Anterior cingulate cortex (tissue), 58 donors: ENCODE measurements at places on chromosomes 6 and 20.

- no peak for DNase-seq
Measured at GRCh38 chr6:68673255-68673654, 38.2 kb downstream of the ADGRB3 start.

DNA sequence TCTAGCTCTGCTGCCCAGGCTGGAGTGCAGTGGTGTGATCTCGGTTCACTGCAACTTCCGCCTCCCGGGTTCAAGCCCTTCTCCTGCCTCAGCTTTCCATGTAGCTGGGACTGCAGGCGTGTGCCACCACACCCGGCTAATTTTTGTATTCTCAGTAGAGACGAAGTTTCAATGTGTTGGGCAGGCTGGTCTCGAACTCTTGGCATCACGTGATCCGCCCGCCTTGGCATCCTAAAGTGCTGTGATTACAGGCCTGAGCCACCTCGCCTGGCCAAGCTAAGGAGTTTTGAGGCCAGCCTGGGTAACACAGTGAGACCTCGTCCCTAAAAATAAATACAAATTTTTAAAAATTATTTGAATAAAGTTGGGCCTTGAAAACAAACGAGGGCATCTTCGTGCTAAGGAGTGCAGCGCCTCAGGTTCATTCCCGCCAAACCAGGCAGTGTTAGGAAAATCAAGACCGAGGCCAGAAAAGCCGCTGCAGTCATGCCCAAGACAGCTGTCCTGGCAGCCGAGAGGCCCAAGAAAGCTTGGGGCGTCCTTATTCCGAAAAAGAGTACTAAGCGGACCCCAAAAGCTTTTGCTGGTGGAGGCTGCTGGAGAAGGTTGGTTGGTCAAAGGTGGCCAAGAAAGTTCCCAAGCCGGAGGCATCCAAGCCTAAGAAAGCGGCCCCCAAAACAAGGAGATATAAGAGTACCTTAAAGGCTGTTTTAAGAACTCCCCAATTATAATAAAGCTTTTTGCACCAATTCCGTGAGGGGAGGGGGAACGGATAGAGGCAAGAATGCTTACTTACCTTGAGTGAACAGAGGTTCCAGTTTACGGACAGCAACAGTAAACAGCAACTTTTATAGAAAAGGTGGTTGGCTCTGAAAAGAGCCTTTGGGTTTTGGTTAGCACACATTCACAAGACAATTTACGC lies 109.0 kb downstream of the HFE start:
- DNase-seq, result no peak

- DNase-seq, result no peak
Measured at GRCh38 chr6:79833264-79833963, 113.9 kb downstream of the ELOVL4 start.

DNA sequence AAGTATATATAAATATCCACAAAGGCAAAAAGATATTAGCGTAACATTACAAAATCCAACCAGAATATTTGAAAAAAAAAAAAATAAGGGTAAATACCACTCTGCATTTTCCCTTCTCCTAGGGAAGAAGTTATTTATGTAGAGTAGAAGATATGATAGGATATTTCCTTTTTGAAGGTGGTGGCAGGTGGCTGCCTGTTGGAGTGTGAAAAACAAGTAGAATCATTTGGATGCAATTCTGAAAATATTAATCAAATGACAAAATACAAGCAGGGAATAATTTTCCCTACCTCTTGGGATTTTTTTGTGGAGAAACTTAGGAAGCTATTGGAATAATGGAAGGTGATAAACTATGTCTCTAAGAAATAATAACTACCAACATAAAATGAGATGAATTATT lies 62.5 kb upstream of the OGFRL1 start:
- no peak for DNase-seq

- DNase-seq, result peak; percentile 73
Measured at GRCh38 chr20:61437280-61438206, 185.5 kb downstream of the CDH4 start.

- DNase-seq, result no peak
Measured at GRCh38 chr20:34300809-34301586, 2.2 kb downstream of the AHCY start.

- no peak for DNase-seq
Measured at GRCh38 chr20:56573986-56574385, 40.9 kb downstream of the FAM209B start.
